ENCODE measurements at places on chromosomes 2 and 18. TPM values are rescaled to one million over a fixed set of nuclear protein-coding genes. Genes with fewer than 3 reads are reported as not detected.

The NTSR2 gene
- total RNA-seq, result not detected

The FNDC4 gene
- not detected for total RNA-seq

The CERKL gene
- not detected for total RNA-seq

The UGT1A10 gene
- not detected for total RNA-seq

GRCh38 chr18:21341141-21341540 is 99.1 kb downstream of the GREB1L start:
- H3K36me3 ChIP-seq, result no peaks in the 10 kb centered on the region
- no peak overlapping the region for H3K4me3 ChIP-seq
- DNase-seq, result no peak

DNA sequence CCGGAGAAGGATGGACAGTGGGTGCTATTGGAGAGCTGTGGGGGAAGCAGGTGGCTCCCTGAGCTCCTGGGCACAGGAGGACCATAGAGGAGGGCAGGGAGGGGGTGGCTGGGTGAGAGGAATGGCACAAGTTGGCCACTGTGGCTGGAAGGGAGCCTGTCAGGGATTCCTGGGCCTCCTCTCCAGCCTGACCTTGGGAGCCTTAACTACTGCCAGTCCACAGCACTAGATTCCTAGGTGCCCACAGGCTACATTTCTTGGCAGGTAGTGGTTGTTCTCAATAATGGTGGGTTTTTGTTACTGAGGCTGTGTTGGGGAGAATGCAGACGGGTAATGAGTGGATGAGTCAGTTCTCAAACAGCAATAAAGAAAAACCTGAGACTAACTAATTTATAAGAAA is 26.0 kb downstream of the EFHD1 start:
- no peak overlapping the region for H3K4me3 ChIP-seq
- DNase-seq, result no peak
- no peaks in the 10 kb centered on the region for H3K27me3 ChIP-seq
- no peaks in the 10 kb centered on the region for H3K36me3 ChIP-seq
- H3K27ac ChIP-seq, result no peak overlapping the region

GRCh38 chr2:175418224-175418835 is 236.8 kb upstream of the ATP5MC3 start:
- H3K4me3 ChIP-seq, result no peak overlapping the region
- peaks cover 14% of the 10 kb centered on the region for H3K27me3 ChIP-seq
- no peak for DNase-seq
- no peaks in the 10 kb centered on the region for H3K36me3 ChIP-seq

Data from natural killer cell treated with Interleukin-12 subunit alpha and Interleukin-12 subunit beta and Interleukin-15 and Interleukin-18, amount 100 ng/mL, for 72 hours (primary cell).